ENCODE measurements at places on chromosomes 3 and 15.

GRCh38 chr15:78739996-78740903 is 71.0 kb downstream of the ADAMTS7 start:
- no peak for DNase-seq

GRCh38 chr3:71087143-71088018 is 496.1 kb downstream of the FOXP1 start:
- no peak for DNase-seq

DNA sequence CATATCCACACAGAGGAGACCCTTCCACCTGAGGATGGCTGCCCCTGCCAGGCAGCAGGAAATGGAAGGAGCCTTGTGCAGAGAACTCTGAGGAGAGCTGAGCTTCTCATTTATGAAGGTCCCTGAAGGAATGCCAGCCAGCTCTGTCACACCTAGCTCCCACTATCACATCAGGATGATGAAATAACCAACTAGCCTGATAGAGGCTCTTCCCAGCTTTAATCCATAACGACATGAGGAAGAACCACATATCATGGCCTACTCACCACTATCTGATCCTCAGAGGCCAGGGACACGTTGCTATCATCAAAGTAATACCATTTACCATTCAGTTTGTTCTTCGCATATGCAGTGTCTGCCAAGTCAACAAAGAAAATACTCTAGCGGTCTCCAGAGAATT is 1.5 kb upstream of the C3orf62 start:
- no peak for DNase-seq

DNA sequence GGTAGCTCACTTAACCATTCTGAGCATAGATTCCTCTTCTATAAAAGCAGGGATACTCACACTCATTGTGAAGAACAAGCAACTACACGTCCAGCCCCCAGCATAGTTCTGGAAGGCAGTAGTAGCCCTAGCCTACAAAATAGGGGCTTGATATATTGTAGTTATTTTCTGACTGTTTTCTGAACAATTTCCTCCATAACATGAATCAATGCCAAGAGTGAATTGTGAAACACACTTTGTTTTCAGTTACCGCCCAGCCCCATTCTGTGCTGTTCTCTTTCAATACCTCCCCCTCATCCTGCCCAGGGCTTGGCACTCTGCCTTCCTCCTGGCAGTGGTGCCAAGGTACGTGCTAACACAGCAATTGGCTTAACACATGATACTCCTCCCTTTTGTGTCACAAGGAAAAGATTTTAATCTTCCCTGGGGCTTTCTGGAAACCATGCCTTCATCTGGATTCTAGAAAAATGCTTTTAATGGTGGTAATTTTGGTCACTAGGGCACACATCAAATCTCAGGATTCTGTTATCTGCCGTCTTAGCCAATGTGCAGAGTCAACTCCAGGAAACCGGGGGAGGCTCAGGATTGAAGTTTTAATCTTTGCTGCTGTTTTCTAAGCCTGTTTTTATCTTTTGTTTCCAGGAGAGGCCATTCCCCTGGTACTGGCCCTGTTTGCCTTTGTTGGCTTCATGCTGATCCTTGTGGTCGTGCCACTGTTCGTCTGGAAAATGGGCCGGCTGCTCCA is 37.2 kb downstream of the IL20RB start:
- peak; percentile 58 for DNase-seq

DNA sequence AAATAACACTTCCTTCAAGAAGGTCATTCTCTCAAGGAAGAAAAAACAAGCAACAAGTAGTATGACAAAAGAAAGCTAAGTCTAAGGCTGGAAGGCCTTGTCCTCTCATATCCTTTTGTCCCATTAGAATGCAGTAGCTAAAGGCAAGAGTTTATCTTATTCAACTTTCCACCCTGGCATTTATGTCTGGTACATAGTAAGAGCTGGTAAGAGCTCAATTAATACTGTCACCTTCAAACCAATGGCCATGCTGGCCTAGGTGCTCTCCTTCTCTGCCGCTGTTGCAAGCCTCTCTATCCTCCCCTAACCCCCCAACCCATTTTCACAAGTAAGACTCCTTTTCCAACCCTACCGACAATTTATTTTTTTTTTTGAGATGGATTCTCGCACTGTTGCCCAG is 81.9 kb downstream of the LRRFIP2 start:
- DNase-seq, result no peak

DNA sequence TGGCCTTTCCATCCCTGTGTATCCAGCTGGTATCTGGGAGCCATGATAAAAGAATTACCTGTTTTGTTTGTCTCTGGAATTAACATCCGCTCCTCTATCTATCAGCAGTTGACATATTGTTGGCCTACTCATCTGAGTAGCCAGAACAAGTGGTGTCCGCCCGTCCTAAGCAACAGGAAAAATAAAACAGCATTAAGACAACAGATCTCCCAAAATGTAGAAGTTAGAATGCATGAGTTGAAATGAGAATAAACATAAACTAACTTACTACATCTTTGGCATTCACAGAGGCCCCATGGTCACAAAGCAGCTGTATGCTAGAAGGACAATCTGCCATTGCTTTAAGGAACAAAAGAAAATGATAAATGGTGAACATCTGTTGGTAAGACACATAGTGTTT is 75.9 kb downstream of the UACA start:
- DNase-seq, result peak; percentile 27

DNA sequence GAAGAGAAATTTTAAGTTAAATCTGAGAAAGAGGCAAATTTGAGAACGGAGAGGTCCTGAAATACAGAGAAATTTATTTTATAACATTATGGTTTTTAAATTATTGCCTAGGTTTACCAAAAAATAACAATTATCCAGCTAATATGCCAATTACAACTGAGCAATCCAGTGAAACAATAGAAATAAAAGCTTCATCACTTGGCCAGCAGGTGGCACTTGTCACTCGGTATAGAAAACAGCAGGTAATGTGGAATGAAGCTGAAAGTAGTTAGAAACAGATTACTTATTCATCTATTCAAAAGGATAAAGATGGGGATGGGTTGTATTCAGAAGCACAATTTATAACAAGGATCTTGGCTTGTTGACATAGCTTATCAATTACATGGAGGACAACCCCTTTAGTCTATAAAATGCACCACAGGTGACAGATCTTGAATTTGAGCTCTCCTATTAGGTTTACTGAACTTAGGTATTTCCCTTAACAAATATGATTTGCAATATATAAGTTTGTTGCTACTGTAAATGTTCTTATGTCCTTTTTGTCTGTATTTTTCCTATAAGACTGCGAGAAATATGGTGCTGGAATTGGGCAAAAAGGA is 70.1 kb upstream of the GUCA1C start:
- peak; percentile 22 for DNase-seq

GRCh38 chr3:191368755-191369615 is 38.7 kb upstream of the UTS2B start:
- no peak for DNase-seq

DNA sequence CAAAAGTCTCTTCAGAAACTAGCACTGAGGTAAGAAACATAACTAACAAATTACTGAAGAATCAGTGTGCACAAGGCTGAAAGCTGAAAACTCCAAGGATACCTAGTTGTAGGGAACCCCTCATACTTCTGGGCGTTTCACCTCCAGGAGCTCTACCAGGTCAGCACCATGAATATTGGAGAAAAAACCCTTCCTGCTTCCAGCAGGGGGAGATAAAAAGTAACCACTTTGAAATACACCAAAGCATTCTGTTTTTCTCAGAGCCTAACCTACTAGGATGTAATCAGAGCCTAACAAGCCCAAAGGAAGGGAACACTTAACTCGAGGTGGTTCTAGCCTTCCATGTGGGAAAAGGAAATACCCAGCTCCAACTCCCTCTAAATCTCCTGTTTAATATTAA is 175.8 kb upstream of the MME start:
- no peak for DNase-seq

- no peak for DNase-seq
Observed at GRCh38 chr3:188439080-188439479, 285.1 kb downstream of the LPP start.

GRCh38 chr15:60656041-60656440 is 177.1 kb upstream of the ICE2 start:
- no peak for DNase-seq

GRCh38 chr15:48603123-48603500 is 42.4 kb downstream of the FBN1 start:
- no peak for DNase-seq

DNA sequence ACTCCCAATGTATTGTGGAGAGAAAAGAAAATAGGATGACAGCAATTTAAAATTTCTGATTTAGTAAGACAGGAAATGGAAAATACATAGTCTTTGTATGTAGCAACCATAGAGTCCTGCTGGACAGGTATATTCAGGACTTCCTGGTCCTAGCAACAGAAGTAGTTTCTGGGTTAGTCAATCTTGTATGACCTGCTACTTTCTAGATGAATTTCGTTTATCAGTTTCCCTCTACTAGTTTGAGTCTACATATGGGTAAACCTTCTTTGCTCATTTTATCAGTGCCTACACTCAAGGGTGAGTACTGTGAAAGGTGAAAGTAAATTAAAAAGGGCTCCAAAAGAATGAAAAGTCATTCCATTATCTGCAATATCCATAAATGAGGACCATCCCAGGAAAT is 309.8 kb downstream of the UNC13C start:
- no peak for DNase-seq

DNA sequence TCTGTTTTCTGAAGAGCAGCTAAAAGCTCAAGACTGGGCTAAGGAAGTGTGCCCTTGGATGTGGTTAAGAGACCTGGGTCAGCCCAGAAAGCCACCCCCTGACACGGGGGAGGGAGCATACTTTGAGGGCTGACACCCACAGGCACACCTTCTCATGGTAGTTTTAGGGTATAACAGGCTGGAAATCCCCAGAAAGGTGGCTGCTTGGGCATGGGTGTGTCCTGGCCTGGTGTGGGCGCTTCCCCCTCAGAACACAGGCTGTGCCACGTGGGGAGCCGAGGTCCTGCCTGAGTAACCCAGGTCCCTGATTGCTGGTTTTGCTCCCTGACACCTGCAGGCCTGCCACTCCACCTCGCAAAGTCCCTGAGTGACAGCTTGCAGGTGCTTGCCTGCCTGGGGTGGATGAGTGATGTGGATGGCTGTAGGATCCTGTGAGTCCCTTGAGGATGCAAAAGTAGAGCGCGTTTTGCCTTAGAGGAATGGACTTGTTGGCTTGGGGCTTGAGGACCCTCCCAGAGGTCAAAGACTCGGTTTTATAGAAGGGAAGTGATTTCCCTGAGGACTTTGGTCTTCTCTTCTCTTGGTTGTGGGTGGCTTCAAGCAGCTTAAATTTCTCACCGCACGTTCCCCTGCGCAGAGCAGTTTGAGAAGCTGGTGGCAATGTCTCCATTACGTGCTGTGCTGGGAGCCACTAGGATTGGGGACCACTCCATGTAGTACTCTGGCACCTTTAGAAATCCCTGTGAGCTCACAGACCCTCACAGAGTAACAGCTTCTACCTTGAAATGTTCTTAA is 94.4 kb downstream of the DNASE1L3 start:
- DNase-seq, result no peak

DNA sequence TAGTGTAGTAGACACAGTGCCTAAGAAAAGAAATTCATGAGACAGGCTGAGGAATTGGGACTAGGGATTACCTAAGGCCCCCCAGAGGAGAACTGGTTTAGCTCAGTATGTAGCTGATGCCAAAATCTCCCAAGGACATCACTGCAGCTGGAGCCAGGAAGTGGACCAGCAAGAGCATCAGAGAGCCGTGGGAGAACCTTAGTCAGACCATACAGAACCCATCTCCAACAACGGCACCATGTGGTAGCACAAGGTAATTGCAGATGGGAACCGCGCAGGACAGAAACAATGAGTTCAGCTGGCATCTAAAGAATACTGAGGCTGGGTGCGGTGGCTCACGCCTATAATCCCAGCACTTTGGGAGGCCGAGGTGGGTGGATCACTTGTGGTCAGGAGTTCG is 81.7 kb downstream of the WNT5A start:
- DNase-seq, result no peak

DNA sequence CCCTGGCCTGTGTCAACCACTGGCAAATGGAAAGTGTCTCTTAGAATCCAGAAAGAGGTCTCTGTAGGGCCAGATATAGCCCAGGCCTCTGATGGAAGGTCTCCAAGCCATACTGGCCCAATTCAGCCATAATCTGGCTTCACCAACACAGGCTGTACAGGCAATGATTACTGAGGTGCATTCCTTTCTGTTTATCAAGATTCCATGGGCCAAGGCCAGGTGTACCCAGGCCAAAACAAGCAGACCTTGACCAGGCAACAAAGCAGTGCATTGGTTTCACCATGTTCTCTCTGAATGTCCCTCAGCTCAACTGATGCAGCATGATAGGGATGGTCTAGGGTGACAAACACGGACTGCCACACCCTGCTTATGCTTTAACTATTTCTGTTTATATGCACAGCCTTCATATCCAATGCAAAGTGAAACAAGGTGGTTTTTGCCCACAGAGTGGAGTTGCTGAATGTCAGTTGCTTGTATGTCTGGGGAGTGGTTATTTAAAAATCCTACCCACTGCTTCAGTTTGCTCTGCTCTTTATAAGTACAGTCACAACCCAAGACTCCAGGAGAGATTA is 25.2 kb downstream of the CCNL1 start:
- no peak for DNase-seq

DNA sequence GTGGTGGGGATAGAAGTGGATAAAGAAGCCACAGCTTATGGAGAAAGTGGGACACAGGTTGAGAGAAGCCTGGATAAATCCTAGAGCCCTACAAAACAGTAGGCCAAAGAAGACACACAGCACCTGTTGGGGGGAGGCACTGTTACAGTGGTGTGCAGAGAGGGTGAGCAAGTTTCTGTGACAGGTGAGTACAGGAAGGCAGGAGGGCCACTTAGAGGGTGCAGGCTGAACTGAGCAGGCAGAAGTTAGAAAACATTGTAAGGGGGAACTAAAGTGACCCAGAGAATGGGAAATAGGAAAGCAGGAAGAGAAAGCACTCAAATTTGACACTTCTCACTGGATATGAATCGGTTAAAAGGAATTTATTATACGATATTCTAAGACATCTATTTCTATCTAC is 146.1 kb upstream of the TMCO5A start:
- DNase-seq, result no peak

DNA sequence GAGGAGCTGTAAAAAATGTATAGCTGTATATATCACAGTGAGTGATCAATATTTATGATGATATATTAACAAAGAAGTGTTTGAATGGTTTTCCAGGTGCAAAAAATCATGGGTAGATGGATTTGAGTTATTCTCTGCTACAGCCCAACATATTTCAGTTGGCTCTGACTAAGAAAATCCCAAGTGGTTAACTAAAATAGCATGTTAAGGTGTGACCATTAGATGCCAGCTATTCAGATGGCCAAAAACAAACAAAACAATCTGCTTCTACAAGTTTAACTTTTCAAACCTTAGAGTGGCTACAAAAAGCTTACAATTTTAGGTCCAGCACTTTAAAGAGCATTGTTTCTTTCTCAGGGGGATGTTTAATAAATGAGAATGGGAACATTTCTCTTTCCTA is 67.5 kb downstream of the SEMA6D start:
- no peak for DNase-seq

GRCh38 chr15:89774492-89774891 is 1.6 kb upstream of the MESP2 start:
- no peak for DNase-seq

- no peak for DNase-seq
Observed at GRCh38 chr3:72380711-72381493, 467.3 kb downstream of the SHQ1 start.

GRCh38 chr3:142270407-142270806 is 45.0 kb upstream of the GK5 start:
- DNase-seq, result no peak

GRCh38 chr3:53753518-53754183 is 92.6 kb downstream of the CHDH start:
- no peak for DNase-seq

Measured in right hindlimb (tissue), 1 donor.